Panc1 (cell line): ENCODE measurements at places on chromosomes 4 and X.
A peak's percentile ranks its signal among the peaks of the same experiment; 100 is the strongest.

GRCh38 chr4:111945014-111945413, 200.2 kb upstream of the FAM241A start:
- H3K27ac ChIP-seq: no peak overlapping the region
- DNase-seq: no peak
- no peaks in the 10 kb centered on the region for H3K36me3 ChIP-seq
- H3K4me3 ChIP-seq: no peak overlapping the region
- H3K27me3 ChIP-seq: no peaks in the 10 kb centered on the region
- H3K4me1 ChIP-seq: no peaks in the 10 kb centered on the region

DNA sequence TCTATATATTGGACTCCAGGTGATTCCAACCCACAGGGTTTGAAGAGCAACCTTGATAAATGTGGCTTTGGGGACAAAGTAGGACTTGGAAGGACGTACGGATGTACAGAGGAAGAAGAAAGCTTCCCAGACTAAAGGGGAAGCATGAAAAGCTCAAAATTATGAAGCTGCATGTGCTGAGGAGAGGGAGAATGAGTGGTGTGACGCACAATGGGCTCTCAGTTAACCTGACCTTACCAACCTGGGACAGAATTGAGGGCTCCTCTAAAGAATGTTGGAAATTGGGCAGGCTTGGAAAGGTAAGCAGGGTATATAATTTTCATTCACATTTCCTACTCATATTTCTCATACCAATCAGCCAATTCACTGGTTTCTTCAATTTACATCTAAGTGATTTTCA, 10.5 kb upstream of the TIGD2 start:
- H3K36me3 ChIP-seq: no peaks in the 10 kb centered on the region
- H3K27ac ChIP-seq: no peak overlapping the region

GRCh38 chrX:9644335-9644734, 121.3 kb downstream of the GPR143 start:
- H3K4me1 ChIP-seq: no peaks in the 10 kb centered on the region
- H3K36me3 ChIP-seq: no peaks in the 10 kb centered on the region
- DNase-seq: no peak
- H3K27me3 ChIP-seq: no peaks in the 10 kb centered on the region
- H3K4me3 ChIP-seq: no peak overlapping the region

- no peaks in the 10 kb centered on the region for H3K36me3 ChIP-seq
- DNase-seq: no peak
- no peaks in the 10 kb centered on the region for H3K27me3 ChIP-seq
- no peak overlapping the region for H3K27ac ChIP-seq
- no peak overlapping the region for H3K4me3 ChIP-seq
Measured at GRCh38 chr4:152363086-152363485, 172.8 kb downstream of the FBXW7 start.

- H3K27me3 ChIP-seq: no peaks in the 10 kb centered on the region
- no peaks in the 10 kb centered on the region for H3K36me3 ChIP-seq
- DNase-seq: no peak
- H3K4me1 ChIP-seq: no peaks in the 10 kb centered on the region
- no peak overlapping the region for H3K4me3 ChIP-seq
Measured at GRCh38 chr4:111136438-111136837, 513.6 kb upstream of the PITX2 start.

DNA sequence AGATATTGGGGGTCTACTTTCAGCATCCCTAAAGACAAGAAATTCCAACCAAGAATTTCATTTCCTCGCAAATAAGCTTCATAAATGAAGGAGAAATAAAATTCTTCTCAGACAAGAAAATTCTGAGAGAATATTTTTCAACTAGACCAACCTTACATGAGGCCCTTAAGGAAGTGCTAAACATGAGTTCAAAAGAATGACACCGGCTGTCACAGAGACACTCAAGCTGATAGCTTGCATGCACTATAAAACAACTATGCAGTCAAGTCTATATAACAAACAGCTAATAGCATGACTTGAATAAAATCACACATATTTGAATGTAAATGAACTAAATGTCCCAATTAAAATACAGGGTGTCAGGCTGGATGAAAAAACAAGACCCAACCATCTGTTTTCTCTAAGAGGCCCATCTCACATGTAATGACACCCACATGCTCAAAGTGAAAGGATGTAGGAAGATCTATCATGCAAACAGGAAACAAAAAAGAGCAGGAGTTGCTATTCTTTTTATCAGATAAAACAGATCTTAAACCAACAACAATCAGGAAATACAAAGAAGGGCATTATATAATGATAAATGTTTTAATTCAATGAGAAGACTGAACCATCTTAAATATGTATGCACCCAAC, 27.2 kb downstream of the FAAH2 start:
- H3K4me1 ChIP-seq: no peaks in the 10 kb centered on the region
- H3K36me3 ChIP-seq: no peaks in the 10 kb centered on the region; the same call in 1 of the 2 replicates
- H3K27me3 ChIP-seq: no peaks in the 10 kb centered on the region
- no peak for DNase-seq

DNA sequence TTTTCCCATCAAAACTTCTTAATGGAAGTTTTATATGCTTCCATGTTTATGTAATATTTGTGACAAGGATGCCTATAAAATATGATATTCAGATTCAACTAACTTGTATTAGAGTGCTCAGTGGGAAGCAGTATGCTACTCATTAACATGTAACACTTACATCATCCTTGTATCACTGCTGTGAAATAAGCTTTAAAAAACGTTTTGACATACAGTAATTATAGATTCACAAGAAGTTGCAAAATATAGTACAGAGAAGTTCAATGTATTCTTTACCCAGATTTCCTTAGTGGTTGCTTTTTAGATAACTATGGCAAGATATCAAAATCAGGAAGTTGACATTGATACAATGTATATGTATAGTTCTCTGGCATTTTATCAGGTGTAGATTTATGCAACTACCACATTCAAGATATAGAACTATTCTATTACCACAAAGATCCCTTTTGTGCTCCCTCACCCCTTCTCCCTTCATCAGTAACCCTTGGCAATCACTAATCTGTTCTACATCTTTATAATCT, 56.3 kb downstream of the DTHD1 start:
- no peaks in the 10 kb centered on the region for H3K4me1 ChIP-seq
- no peaks in the 10 kb centered on the region for H3K36me3 ChIP-seq
- H3K27me3 ChIP-seq: no peaks in the 10 kb centered on the region
- no peak for DNase-seq
- H3K27ac ChIP-seq: no peak overlapping the region

DNA sequence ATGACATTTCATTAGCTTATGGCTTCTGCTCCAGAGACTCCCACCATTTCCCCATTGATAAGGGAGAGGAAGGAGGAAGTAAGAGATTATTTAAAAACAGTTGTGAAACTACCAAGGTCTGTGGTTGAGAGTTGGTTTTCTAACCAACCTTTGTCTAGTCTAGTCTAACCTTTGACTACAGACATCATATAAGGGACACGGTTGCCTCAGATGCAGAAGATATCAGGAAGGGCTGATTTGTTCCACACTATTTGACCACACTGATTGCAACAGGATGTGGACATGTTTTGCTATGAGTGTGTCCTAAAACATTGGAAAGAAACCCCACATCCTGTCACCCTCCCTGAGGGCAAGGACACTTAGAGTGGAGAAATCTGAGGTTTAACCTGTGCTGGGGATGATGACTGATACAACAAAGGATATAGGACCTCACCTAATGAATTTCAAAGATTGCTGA, 53.0 kb downstream of the COQ2 start:
- no peak overlapping the region for H3K4me3 ChIP-seq
- no peaks in the 10 kb centered on the region for H3K36me3 ChIP-seq
- no peaks in the 10 kb centered on the region for H3K27me3 ChIP-seq
- no peak overlapping the region; the same call in 1 of the 2 replicates for H3K27ac ChIP-seq
- H3K4me1 ChIP-seq: no peaks in the 10 kb centered on the region

- H3K4me1 ChIP-seq: no peaks in the 10 kb centered on the region; the same call in 1 of the 2 replicates
- H3K4me3 ChIP-seq: no peak overlapping the region
- DNase-seq: no peak
- no peaks in the 10 kb centered on the region for H3K36me3 ChIP-seq
Measured at GRCh38 chr4:41061482-41062185, 152.7 kb downstream of the APBB2 start.

- no peaks in the 10 kb centered on the region for H3K27me3 ChIP-seq
- no peaks in the 10 kb centered on the region; the same call in 1 of the 2 replicates for H3K4me1 ChIP-seq
- no peak overlapping the region for H3K4me3 ChIP-seq
Measured at GRCh38 chr4:103095080-103095479, 4.6 kb downstream of the BDH2 start.

DNA sequence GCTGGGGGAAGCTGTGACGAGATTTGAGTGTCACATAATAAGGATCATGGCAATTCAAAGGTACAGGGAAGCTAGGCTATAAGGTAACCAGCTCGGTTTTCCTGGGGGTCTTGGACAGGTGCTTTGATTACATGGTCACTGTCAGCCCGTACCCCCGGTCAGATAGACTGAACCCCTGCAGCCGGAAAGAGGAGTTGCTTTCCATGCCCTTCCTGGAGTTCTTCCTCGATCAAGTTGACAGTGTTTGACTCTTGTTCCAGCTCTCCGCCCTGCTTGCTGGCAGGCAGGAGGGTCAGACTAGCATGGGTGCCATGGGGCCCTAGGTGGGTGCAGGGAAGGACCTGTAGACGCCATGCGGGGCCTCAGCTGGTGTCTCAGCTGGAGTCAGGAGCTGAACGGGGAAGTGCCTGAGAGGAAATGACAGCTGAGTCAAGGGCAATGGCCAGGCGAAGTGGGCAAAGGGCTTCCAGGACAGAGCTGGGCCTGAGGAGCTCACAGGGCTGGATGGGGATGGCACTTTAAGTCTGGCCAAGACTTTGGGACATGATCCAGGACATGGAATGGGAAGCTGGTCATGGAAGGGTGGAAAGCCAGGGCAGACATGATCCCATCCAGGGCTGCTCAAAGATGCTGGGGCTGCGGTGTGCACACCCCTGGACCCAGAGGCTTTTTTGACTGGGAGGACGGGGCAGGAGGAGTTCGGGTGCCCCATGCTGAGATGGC, 1.6 kb downstream of the TMEM187 start:
- DNase-seq: no peak
- H3K4me3 ChIP-seq: peak overlapping the region; percentile 90
- no peaks in the 10 kb centered on the region; the same call in 1 of the 2 replicates for H3K36me3 ChIP-seq
- peaks cover 12% of the 10 kb centered on the region for H3K4me1 ChIP-seq
- H3K27ac ChIP-seq: peak overlapping the region; percentile 100
- H3K27me3 ChIP-seq: no peaks in the 10 kb centered on the region

DNA sequence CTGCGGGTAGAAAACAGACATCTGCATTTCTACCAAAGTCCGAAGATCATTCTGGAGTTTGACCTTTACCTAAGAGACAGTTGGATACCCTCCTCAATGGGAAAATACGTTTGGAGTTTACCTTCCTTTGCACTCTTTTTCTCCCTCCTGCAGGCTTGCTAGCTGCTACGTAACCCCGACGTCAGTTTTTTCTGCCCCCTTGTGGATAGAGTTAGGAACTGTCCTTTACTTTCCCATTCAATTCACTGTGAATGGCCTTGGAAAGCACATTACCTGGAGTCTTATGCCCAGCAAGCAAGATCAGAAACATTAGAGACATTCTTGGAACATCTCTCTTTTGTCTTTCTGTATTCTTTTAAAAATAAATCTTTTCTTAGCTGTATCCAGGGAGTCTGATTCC, 250.7 kb downstream of the NAP1L3 start:
- H3K4me3 ChIP-seq: no peak overlapping the region
- no peaks in the 10 kb centered on the region for H3K36me3 ChIP-seq
- no peaks in the 10 kb centered on the region for H3K27me3 ChIP-seq
- H3K27ac ChIP-seq: no peak overlapping the region
- H3K4me1 ChIP-seq: no peaks in the 10 kb centered on the region

GRCh38 chr4:153160821-153161220, 43.4 kb upstream of the TRIM2 start:
- H3K36me3 ChIP-seq: no peaks in the 10 kb centered on the region
- no peak overlapping the region for H3K27ac ChIP-seq
- no peaks in the 10 kb centered on the region for H3K27me3 ChIP-seq
- DNase-seq: no peak
- H3K4me1 ChIP-seq: no peaks in the 10 kb centered on the region; the same call in 1 of the 2 replicates
- no peak overlapping the region for H3K4me3 ChIP-seq

DNA sequence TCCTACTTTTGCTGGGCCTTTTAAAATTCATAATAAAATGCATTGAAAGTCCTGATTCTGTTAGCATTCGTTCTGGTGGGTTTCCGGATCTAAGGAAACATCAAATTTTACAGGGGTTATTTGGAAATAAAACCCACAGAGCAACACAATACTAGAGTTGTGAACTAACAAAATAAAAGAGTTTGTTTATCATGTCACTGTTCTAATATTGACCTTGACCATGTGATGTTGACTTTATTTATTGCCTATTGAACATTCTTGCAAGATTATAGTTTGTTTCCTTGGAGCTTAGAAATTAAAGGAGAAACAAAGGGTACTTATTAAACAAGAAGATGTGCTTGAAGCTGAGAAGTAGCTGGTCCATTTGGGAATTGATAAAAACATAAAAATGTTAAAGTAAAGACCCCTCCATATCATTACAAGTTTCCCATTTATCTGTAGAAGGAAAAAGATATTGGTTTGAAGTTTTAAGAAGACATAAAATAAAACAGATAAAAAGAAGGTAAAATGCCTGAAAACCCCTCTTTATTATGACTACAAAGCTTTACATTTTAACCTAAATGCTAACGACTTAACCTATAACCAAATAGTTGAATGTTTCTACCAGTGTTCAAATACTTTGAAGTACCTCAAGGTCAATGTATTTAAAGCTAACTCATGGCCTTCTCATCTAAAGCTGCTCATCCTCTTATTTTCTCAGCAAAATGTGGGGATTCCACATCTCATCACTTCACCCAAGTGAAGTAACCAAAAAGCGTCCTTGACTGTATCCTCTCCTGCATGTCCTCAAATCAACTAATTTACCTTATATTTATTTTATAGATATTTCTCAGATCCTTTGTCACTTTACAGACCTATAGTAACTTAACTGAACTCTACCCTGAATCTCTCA, 179.6 kb downstream of the GASK1B start:
- no peak for DNase-seq
- no peaks in the 10 kb centered on the region for H3K36me3 ChIP-seq
- H3K4me1 ChIP-seq: no peaks in the 10 kb centered on the region; the same call in 1 of the 2 replicates

GRCh38 chr4:134762053-134762452, 560.5 kb upstream of the PABPC4L start:
- H3K36me3 ChIP-seq: no peaks in the 10 kb centered on the region
- H3K4me1 ChIP-seq: no peaks in the 10 kb centered on the region
- no peak overlapping the region for H3K27ac ChIP-seq
